ENCODE measurements at places on chromosomes 7 and 10.

GRCh38 chr7:127366680-127367079 is 25.8 kb downstream of the ZNF800 start:
- no peak for DNase-seq

- no peak for DNase-seq
Measured at GRCh38 chr10:2212244-2212834, 475.0 kb upstream of the ADARB2 start.

DNA sequence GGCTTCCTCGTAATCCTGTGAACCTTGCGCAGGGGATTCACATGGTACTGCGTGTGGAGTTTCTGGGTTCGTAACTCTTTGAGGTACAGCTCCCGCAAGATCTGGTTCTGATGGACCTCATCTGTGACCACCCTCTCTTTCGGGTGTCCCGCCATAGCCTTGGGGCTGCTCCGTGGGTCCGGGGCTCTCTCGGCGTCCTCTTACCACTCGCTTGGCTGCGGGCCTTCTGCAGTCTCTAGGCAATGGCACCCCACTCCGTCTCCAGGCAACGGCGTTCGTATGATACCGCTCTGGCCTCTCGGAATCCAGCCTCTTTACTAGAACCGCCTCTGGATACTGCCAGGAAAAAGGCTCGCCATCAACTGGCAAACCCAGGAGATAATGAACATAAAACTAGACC is 54.7 kb upstream of the AMPH start:
- DNase-seq: no peak

DNA sequence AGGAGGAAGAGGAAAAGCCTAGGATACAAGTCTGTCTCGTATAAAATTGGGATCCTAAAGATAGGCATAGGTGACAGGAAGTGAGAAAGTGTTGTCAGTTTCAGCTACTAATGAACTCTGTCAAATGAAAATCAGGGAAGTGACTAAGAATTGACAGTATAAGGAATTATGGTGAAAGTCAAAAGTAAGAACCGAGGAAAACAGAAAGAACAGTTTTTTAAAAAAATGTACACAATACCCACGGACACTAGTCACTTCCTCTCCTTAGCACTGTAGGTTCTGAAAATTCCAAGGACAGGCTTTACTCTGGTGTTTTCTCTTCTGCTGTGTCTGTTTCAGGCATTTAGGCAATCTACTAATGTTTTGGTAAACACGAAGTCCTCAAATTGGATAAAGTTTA is 42.3 kb downstream of the ATAD1 start:
- DNase-seq: no peak
